ENCODE measurements at places on chromosomes 2 and 18. TPM values are rescaled to one million over a fixed set of nuclear protein-coding genes. Genes with fewer than 3 reads are reported as not detected.

GKN1 gene
- total RNA-seq: not detected

DNA sequence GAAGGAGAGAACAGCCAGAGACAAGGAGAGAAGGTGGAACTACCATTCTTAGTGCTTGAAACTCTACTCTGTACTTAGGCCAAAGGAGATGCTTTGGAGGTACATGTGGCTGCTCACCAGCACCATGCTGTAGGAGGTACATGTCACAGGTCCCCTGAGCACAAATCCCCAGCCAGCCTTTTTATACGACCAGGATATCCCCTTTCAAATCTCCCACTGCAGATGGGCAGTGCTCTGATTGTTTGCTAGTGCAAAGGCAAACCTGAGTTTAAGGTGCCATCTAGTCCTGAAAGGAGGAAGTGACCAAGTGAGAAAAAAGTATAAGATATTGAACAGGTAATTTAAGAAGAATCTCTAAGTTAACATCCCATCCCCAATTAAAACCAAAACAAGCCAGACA, 17.1 kb upstream of the TTC21B start:
- no peaks in the 10 kb centered on the region for H3K4me1 ChIP-seq
- H3K27ac ChIP-seq: no peak overlapping the region
- no peaks in the 10 kb centered on the region for H3K36me3 ChIP-seq
- H3K27me3 ChIP-seq: no peaks in the 10 kb centered on the region
- H3K4me3 ChIP-seq: no peak overlapping the region

DNA sequence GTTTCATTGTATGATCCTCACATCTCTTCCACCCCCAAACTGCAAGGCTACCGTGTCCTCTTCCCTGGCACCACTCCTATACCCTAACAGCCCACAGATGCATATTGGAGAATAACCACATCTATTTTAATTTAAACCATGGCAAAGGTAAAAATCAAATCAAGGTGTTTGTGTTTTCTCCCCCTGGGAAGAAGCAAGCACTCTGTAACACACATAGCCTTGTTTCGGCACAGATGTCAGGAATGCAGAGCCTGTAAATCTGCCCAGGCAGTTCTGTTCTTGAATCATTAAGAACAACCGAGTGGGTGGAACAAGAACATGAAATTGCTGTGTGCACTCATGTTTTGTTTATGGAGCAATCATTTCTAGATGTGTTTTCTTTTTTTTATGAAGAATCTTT, 6.8 kb upstream of the COX7A2L start:
- H3K36me3 ChIP-seq: no peaks in the 10 kb centered on the region
- H3K27ac ChIP-seq: peak overlapping the region; percentile 25
- H3K27me3 ChIP-seq: no peaks in the 10 kb centered on the region
- H3K4me1 ChIP-seq: no peaks in the 10 kb centered on the region
- DNase-seq: no peak
- H3K4me3 ChIP-seq: no peak overlapping the region

DNA sequence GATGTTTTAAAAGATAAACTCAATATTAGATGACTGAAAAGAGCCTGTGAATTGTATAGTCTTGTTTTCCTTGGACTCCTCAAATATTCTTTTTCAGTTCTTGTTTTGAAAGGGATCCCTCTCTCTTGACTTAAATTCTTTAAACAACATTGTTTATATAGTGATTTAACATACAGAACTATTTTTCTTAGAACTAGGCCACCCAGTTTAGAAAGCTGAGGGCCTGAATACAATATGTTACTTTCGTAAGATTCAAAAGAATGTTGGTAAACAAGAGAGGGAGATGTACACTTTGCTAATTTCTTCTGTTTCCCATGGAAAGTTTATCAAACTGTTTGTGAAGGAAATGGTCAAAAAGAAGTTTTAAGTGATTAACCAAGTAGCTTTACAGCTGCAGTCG, 5.5 kb upstream of the TSPYL6 start:
- no peak for DNase-seq
- H3K4me3 ChIP-seq: no peak overlapping the region
- no peaks in the 10 kb centered on the region for H3K4me1 ChIP-seq
- no peak overlapping the region for H3K27ac ChIP-seq
- H3K36me3 ChIP-seq: no peaks in the 10 kb centered on the region

- no peaks in the 10 kb centered on the region for H3K27me3 ChIP-seq
- DNase-seq: no peak
- no peaks in the 10 kb centered on the region for H3K36me3 ChIP-seq
- no peaks in the 10 kb centered on the region for H3K4me1 ChIP-seq
- no peak overlapping the region for H3K27ac ChIP-seq
Observed at GRCh38 chr18:63708650-63709049, 5.9 kb downstream of the SERPINB11 start.
